Cardiac septum (tissue), 1 donor: ENCODE measurements at places on chromosomes 13 and 19.
A peak's percentile ranks its signal among the peaks of the same experiment; 100 is the strongest.

DNA sequence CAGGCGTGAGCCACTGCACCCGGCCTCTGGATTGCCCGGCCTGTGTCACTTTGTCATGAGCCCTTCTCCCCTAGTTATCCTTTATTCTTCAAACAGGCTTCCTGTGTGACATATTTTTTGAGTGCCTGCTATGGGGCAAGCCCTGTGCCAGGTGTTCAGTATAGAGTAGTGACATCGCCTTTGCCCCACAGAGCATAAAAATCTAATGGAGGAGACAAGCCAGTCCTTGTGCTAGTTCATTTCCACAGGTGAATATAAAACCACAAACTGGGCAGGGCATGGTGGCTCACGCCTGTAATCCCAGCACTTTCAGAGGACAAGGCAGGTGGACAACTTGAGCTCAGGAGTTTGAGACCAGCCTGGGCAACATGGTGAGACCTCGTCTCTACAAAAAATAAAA, 43.2 kb downstream of the BBC3 start:
- DNase-seq, result no peak

GRCh38 chr13:112751617-112752016, 61.8 kb downstream of the ATP11A start:
- no peak for DNase-seq

DNA sequence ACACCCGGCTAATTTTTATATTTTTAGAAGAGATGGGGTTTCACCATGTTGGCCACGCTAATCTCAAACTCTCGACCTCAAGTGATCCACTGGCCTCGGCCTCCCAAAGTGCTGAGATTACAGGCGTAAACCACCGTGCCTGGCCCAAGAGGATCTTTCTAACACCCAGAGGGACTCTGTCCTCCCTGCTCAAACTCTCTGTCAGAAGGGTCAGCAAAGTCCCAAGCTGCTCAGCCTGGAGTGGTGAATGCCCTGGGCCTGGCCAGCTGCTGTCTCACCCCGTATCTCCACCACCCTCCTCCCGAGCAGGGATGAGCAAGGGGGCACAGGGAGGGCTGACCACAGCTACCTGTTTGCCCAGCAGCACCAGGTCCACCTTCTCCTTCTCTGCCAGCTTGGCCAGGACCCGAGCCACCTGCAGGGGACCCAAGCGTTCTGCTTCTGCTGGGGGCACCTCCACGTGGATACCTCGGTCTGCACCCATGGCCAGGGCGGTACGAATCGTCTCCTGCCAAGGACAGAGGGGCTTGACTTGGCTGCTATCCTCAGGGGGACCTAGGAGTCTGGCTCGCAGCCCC, 10.9 kb upstream of the VSIG10L start:
- no peak for DNase-seq

DNA sequence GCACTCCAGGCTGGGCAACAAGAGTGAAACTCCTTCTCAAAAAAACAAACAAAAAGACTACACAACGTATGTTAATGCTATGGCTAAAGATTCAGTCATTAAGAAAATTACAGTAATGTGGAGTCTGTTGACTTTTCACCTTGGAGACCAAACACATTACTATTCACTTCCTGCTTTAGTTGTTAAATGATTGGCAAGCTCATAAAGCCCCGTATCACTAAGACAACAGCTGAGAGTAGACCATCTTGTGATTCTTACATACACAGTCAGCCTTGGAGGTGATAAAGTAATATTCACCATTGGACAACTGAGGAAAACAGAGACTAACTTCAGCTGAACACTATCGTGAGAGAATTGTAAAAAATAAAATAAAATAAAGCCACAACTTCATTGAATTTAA, 86.5 kb downstream of the KCTD12 start:
- no peak for DNase-seq

DNA sequence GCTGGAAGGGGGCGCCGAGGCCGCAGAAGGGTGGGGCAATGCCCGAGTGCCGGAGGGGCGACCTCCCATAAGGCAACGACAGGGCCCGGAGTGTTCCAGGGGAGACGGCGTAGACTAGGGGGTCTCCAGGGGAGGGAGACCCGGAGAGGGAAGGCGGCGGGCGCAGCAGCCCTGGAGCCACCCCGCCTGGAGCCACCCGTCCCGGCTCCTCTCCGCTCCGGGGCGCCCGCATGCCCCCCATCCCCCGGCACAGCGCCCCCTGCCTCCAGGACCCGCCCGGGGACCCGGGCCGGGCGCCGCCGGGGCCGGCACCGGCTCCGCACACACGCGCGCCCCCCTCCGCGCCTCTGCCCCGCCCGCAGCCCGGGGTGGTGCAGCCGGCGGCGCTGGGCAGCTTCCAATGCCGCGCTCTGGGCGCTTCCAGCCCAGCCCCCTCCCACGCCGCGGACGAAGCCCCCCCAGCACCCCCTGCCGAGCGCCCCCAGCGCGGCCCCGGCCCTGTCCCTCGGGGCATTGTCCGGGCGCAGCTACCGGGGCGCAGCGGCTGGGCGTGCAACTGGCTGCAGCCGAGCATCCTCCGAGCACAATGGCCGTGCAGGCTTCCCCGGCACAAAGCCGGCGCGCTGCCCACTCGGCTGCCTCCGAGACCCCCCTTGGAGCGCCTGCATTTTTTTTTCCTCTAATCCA, 519 bp downstream of the PTPRS start:
- DNase-seq, result no peak

DNA sequence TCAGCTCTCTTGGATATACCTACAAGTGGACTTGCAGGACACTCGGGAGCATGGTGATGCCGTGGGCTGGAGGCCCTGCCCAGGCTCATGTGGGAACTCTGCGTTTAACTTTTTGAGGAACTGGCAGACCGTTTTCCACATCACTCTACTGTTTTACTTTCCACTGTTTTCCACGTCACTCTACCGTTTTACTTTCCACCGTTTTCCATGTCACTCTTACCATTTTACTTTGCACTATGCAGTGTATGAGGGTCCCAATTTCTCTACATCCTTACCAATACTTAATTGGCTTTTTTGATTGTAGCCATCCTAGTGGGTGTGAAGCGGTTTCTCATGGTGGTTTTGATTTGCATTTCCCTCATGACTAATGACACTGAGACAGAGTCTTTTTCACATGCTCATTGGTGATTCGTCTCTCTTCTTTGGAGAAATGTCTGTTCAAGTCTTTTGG, 40.5 kb downstream of the GATAD2A start:
- DNase-seq, result no peak

- DNase-seq, result peak; percentile 67
Measured at GRCh38 chr13:113115363-113116205, 7.0 kb upstream of the F10 start.

- no peak for DNase-seq
Measured at GRCh38 chr13:98275681-98276171, 98.7 kb upstream of the RNF113B start.

DNA sequence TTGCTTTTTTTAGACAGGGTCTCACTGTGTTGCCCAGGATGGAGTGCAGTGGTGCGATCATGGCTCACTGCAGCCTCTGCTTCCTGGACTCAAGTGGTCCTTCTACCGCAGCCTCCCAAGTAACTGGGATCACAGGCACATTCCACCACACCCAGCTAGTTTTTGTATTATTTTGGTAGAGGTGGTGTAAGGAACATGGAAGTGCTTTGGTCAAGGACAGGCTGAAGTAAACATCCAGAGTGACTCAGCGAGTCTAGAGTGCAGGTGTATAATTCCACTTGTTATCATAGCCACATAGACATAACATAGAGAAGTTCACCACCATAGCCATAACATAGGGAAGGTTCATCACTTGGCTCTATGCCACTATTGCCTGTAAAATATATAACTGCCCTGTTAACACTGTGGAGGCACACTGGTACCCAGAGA, 98.6 kb downstream of the RBM26 start:
- no peak for DNase-seq

- DNase-seq, result no peak
Measured at GRCh38 chr13:44136696-44137268, 236.8 kb upstream of the SERP2 start.

GRCh38 chr19:36081385-36081784, 26.7 kb downstream of the WDR62 start:
- no peak for DNase-seq

- no peak for DNase-seq
Measured at GRCh38 chr13:38518328-38518727, 168.5 kb upstream of the FREM2 start.

DNA sequence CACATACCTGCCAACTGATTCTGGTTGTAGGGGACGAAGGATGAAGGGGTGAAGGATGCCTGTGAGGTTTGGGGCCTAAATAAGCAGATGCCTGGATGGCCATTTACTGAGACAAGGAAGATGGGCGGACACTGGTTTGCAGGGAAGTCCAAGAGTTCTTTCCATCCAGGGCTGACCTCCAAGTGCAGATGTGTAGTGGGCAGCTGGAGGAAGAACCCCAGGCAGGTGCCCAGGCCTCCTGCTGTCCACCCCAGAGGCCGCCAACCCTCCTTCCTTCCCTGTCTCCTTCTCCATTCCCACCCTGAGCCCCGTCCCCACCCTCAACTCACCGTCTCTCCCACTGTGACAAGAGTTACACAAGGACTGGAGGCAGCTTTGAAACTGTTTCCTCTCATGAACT, 171.5 kb downstream of the KATNAL1 start:
- no peak for DNase-seq

DNA sequence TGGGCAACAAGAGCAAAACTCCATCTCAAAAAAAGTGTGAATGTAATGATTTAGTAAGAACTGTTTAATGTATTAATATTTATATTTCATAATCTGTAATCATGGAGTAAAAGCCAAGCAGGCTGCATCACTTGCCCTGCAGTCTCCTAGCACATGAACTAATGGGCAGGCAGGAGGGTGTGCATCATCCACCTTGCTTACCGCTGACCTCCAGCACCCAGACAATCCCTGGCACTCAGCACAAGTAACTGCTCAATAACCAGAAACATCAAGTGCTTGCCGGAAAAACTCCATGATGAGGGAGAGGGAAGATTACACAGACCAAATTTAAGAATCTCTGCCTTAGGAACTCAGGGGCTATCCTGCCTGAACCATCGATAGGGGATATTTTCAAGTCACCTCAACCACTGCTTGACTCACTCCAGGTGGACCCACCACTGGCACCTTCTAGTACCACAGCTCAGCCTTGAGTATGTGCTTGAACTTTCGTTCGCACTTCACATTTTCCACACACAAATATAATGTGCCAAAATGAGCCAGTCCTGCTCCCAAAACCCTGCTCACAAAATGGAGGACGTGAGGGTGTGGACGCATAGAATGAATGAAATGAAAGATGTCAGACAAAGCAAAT, 18.6 kb downstream of the BRD4 start:
- DNase-seq, result no peak

DNA sequence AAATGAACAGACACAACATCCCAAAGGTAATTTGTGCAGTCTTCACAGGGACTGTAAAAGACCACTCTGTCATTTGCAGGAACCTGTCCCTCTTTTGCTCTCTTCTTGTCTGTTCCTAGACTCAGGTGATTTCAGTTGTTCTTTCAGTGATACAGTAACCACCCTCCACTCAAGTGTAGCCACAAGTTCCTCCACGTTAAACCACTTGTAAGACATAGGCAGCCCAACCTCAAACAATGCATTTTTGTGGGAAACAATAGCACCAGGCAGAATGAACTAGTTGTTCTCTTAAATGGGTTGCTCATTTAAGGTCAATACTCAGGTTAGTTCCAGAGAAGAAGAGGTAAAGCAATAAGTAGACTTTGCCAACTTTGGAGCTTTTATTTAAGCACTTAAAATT, 359.4 kb downstream of the MZT1 start:
- no peak for DNase-seq

DNA sequence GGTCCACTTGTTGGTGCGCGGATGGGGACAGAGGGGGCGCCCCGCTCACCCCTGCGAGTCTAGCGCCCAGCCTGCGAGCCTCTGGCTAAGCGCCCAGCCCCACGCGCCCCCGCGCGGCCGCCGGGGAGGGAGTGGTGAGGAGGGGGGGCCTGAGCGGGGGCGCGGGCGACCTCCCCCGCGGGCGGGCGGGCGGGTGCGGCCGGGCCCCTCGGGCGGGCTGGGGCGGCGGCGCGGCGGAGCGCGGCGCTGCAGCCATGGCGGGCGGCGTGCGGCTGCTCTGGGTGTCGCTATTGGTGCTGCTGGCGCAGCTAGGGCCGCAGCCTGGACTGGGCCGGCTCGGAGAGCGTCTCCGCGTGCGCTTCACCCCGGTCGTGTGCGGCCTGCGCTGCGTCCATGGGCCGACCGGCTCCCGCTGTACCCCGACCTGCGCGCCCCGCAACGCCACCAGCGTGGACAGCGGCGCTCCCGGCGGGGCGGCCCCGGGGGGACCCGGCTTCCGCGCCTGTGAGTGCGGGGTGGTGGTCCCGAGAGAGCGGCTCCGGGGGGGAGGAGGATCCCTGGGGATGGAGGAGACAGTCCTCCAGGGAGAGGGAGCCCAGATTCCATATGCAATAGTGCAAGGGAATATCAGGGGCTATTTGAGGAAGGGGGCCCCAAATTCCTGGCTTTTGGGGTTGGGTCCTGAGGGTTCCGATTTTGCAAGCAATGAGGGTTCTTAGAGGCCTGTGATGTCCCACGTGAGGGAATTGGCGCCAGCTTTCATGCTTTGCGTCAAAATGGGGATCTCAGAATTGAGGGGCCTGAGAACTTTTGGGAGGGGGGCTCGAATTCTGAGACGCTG, at the start of gene LTBP4:
Gene LTBP4 (plus strand): TSS at position 236 of the 841 bp plus-strand sequence. CDS start 19 bp downstream, at position 255.
- no peak for DNase-seq

GRCh38 chr13:67048821-67049150, 181.3 kb downstream of the PCDH9 start:
- no peak for DNase-seq

DNA sequence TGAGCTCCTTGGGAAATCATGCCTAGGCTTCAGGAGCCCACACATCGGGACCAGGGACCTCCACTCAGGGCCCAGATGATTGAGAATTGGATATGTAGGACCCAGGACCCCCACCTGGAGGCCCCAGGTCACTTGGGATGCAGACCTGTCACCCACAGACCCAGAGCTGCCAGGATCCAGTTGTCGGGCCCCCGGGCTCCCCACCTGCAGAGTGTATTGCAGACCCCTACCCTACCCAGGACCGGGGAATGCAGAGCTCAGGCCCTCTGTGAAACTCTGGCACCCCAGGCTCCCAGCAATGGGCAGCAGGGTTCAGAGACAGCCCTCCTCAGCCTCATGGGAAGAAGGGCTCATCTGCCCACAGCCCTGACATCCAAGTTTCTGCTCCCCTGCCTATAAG, 5.9 kb downstream of the NFKBIB start:
- no peak for DNase-seq

GRCh38 chr19:18733196-18733647, 49.7 kb downstream of the CRTC1 start:
- DNase-seq, result no peak

GRCh38 chr13:24502533-24503378, 9.8 kb downstream of the PARP4 start:
- no peak for DNase-seq

GRCh38 chr13:100519626-100520025, 69.0 kb downstream of the GGACT start:
- DNase-seq, result no peak

- no peak for DNase-seq
Measured at GRCh38 chr13:25249001-25249543, 38.2 kb downstream of the MTMR6 start.

GRCh38 chr19:49085868-49086232, 599 bp downstream of the SNRNP70 start:
- DNase-seq, result no peak

- no peak for DNase-seq
Measured at GRCh38 chr19:40523322-40524047, 53.2 kb upstream of the SHKBP1 start.

GRCh38 chr13:85665286-85665685, 133.9 kb downstream of the SLITRK6 start:
- no peak for DNase-seq

GRCh38 chr19:43504426-43505185, at the start of gene PHLDB3:
PHLDB3 (minus strand) TSS chr19:43504746; CDS start chr19:43504118, 628 bp downstream.
- no peak for DNase-seq

GRCh38 chr19:1210227-1210538, 4.6 kb downstream of the STK11 start:
- no peak for DNase-seq

- DNase-seq, result no peak
Measured at GRCh38 chr13:114019367-114019766, 45.5 kb upstream of the C13orf46 start.
